ENCODE measurements at places on chromosomes 7 and 10.

DNA sequence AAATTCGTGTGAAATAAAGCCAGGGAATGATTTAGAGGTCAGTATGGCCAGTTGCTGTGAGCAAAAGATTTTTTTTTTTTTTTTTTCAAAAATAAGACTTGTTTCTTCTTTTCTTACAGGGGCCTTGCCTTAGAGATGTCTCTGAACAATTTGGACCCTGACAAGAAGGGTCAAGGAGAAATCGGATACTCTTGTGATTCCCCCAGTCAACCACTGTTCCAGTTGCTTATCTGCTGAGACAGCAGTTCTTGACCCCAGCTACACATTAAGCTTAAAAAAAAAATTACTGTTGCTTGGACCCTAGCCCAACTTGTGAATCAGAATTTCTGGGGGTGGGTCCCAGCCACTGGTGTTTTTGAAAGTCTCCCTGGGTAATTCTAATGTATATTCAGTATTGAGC is 12.0 kb upstream of the FMC1 start:
- no peak for DNase-seq

DNA sequence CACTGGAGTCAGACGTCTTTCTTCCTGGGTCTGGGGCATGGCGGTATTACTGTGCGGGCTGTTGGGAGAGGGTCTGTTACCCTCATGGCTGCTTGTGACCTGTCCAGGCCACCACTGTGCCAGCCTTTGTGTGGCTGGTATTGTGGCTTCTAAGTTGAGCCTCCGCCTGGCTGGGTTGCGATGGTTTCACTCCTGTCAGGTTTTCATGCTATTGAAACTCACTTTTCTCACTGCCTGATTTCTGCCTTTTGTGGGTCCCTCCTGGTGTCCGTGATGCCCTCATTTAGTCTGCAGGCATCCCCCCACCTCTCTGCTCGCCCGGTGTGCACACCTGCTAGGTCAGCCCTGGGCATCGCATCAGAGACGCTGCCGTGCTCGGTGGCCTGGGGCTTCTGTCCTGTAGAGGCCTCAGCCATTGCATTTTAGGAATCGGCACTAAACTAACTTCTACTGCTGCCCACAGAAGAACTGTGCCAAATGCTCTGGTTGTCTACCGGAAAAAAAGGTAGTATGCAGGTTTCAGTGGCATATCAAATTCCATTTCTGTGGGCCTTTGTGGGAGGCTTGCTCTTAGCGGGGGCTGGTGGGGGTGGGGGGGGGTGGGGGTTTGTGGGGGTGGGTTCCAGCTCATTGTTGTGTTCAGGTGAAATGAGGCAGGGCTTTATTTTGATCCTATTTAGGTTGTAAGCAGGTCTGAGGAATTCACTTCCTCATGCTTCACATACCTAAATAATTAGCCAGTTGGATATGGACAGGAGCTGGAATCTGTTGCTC is 64.3 kb downstream of the MGMT start:
- DNase-seq: no peak

DNA sequence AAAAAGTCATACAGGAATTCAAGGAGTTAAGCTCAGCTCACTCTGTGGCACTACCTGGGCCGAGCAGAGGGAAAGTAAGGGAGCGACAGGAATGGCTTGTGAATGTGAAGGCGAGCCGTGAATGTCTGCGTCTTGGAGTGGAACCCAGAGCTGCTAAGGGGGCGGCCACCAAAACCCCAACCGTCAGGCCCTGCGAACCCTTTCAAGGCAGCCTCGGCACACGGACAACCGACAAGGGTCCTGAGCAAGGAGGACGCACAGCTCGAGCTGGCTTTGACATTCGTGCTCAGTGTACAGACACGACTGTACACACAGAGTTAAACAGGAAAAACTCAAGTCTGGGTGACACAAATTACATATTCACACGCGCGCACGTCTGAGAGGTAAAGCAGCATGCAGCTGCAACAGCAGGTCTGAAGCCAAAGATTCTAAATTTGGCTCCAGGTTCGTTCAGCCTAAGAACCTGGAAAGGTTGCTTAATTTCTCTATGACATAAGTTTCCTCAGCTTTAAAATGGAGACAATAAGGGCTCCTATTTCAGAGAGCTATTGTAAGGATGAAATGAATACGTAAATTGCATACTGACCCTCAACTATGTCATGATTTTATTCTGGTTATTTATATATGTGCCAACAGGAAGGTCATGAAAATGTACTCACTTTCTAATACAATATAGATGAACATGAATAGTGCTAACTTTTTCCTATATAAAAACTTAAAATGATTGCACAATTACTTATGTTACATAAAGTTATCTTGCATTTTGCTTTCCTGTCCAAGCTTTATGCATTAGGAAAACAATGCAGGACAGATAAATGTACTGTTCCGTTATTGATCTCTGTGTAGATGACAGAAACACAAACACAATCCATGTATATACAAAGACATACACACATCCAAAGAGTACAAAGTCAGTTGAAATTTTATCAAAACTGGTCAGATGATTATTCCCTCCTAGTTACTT is 192.9 kb downstream of the ZMYND11 start:
- DNase-seq: no peak

GRCh38 chr7:55366461-55367070 is 1.4 kb downstream of the LANCL2 start:
- peak; percentile 25 for DNase-seq

GRCh38 chr10:76354212-76354738 is 922.9 kb downstream of the LRMDA start:
- no peak for DNase-seq

DNA sequence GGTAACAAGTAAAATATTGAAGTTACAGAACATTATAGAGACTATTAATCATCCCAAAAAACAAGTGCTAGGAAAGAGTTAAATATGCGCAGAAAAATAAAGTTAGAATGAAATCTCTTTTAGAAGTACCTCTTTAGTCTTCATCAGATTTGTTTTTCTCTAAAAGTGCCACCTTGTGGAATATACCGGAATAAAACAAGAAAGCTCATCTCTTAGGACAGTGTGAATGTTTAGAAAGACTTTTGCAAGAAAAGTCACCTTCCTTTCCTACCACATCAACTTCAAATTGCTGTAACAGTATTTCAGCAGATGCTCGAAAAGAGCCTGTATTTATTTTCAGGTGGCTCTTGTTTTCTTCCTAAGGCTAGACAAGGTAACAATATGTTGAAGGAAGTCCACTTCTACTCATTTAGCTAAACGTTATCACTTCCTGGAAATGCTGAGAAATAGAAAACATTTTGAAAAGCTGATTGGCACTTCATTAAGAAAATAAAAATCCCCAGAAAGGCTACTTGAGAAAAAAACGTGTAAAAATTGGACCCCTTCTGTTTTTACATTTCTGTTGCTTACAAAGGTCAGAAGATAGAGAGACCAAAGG is 19.8 kb upstream of the FAM133B start:
- peak; percentile 15 for DNase-seq

GRCh38 chr7:103944230-103944900 is 45.1 kb downstream of the RELN start:
- DNase-seq: no peak

- DNase-seq: peak; percentile 22
These were observed 11.6 kb downstream of the IMPDH1 start for GRCh38 chr7:128398016-128398840.
